ENCODE measurements at places on chromosomes 11 and 22.

DNA sequence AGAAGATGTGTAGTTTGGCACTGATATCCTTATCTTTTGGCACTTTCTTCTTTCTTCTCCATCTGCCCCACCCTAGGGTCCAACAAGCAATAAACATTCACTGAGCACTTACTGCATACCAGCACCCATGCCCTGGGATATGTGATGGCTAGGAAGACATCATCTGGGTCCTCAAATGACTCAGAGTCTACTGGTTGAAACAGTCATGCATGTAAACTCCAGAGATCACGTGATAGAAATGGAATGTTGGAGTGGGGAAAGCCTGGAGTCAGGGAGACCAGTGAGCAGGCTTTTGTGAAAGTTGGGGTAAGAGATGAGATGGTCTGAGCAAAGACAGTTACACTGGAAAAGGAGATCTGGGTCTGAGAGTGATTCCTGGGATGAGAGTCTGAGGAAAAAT, 724.9 kb upstream of the TENM4 start:
- no peak for DNase-seq

GRCh38 chr11:59918987-59919589, 19.1 kb upstream of the OOSP1 start:
- DNase-seq, result no peak

DNA sequence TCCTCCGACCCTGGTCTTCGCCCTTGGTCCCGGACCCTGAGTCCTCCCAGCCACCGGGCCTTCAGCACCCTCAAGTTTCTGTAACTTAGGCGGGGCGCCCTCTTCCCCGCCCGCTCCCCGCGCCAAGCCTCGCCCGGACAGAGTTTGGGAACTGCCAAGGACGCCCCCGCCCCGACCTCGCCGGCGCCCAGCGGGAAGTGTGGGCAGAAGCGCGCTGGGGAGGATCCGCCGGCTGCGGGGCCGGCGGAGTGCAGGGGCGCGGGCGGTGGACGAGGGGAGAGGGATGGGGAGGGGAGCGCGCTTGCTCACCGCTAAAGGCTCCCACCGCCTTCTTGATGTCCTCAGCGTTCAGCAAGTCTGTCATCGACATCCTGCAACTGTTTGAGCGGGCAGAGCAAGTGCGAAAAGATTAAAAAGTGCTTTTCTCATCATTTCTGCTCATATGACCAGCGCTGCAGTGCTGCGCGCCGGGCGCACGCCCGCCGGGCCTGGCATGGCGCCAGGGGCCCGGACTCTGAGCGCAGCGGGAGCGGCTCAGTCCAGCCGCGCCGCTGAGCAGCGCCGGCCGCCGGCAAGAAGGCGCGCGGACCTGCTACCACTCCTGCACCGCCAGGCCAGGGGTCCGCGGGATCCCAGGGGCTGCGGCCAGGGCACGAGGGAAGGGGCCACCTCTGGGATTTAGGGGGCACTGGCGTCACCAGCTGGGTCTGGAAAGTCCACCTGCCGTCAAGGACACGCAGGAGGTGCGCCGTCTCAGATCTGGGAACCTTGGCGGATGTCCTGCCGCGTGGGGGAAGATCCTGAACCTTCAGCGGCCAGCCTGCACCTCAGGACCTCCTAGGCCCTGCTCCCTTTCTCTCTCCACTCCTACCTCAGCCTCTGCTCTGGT, at the start of gene PVALB:
PVALB (minus strand) TSS at position 400 of the 889 bp plus-strand sequence; CDS start at position 370, 30 bp downstream.
- DNase-seq, result no peak

GRCh38 chr11:119481667-119482400, 58.9 kb upstream of the THY1 start:
- no peak for DNase-seq

- no peak for DNase-seq
Observed at GRCh38 chr22:50711446-50712340, 26.3 kb upstream of the ACR start.

GRCh38 chr11:12531020-12531419, 143.2 kb upstream of the TEAD1 start:
- no peak for DNase-seq

DNA sequence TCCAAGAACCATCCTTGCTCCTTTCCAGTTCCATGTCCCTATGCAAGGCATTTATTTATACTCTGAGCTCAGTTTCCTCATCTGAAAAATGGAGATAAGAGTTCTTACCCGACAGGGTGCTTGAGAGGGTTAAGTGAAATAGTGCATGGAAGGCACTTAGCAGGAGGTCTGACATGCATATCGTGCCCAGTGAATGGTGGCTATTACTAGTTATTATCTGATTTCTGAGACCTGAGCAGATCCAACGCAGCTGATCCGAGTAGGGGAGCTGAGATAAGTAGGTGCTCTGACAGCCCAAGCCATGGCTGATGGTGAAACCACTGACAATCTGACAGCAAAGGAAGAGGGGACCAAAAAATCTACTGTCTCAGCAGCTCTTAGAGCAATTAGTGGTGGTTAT, 24.9 kb downstream of the NAV2 start:
- no peak for DNase-seq

DNA sequence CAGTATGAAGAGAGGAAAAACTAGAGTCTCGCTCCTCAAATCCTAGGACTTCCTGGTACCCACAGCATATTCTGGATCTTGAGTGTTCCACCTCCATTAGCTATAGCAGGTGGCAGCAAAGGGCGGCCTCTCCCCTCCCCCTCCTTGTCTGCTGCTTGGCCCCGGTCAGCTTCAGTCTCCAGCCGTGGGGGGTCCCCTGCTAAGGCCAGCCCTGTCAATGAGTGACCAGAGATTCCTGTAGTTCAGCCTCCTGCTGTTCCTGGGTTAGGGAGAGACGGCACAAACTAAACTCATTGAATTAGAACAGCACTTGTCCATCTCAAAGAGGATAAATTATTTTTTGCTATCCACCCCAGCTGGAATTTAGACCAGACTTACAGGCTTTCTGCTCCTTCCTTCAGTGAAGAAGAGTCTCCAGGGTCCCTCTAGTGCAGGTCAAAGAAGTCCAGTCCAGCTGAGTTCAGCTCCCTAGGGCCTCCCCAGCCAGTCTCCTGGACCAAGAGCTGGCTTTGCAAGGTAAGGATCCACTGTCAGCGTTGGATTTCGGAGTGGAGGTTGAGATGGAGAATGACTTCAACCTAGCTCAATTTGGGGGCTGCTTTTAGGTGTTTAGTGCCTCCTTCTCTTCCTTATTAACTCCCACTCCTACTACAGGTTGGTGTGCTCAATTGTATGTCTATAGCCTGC, 1.1 kb upstream of the PHLDB1 start:
- DNase-seq, result no peak

DNA sequence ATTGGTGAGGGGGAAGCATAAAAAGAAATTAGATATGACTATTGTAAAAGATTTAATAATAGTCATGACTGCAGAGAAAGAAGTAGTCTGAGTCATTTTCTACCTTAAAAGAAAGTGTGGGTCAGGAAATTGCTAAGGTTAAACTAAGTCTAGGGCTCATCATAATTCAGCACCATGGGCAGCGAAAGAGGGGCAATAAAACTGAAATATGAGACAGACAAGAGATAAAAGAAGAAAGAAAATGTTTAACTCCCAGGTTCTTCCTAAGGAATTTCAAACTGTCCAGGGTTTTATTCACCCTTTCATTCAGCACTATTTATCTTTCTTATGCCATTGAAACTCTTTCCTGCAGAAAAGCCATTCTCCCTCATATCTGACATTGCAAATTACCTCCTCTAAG, 114.4 kb upstream of the API5 start:
- no peak for DNase-seq

DNA sequence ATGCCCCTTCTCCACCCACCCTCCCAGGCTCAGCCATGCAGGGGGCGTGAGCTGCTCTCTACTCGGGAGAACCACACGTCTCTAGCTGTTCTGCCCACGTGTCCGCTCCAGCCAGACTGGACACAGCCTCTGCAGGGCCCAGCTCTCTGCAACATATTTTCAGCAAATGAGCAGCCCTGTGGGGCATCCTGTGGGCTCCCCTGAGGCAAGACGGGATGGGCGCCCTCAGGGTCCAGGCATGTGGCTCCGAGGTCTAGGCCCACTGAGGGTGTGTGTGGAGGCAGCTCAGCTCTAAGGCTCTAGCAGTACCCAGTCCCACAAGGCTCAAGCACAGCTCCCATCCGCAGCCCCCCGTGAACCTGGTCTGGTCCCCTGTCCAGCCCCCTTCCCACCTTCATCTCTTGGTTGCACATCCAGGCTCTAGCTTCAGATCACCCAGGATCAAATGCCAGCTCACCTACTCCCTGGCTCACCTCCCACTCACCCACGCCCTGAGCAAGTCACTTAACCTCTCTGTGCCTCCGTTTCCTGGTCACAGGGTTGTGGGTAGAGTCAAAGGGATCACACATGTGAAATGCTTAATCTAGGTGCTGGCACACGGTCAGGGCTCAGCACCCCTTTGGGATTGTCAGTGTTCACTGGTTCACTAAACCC, 57.8 kb upstream of the TCF20 start:
- no peak for DNase-seq

- DNase-seq, result no peak
Observed at GRCh38 chr11:44880511-44880910, 70.2 kb downstream of the TP53I11 start.

- DNase-seq, result no peak
Observed at GRCh38 chr11:31817621-31818424, 6.7 kb upstream of the PAX6 start.
